ENCODE measurements at places on chromosomes 5 and 9.

DNA sequence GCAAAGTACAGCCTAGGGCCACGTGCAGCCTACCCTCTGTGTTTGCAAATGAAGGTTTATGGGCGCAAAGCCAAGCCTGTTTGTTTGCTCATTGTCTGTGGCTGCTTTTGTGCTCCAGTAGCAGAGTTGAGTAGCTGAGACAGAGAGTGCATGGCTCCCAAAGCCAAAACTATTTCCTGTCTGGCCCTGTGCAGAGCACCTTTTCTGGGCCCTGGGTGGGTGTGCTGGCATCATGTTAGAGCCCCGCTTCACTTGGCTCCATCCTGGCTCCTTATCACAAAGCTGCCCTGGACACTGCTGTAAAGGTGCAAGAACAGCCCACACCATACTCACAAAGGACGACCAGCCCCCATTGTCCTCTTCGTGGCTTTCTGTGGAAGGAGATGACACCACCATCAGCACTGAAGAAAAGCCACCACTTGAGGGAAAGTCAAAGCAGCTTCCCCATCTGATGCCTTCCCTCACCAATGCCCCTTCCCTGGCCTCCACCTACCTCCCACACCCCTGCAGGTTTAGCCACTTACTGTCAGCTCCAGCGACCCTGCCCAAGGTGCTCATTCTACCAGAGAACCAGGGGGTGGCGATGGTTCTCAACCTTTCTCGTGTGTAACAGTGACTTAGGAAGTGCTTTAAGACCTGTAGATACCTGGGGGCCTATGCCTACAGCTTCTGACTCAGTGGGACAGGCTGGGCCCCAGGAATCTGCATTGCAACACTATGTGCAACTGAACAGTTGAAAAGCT lies 23.4 kb downstream of the LCP2 start:
- peak; percentile 55 for DNase-seq

DNA sequence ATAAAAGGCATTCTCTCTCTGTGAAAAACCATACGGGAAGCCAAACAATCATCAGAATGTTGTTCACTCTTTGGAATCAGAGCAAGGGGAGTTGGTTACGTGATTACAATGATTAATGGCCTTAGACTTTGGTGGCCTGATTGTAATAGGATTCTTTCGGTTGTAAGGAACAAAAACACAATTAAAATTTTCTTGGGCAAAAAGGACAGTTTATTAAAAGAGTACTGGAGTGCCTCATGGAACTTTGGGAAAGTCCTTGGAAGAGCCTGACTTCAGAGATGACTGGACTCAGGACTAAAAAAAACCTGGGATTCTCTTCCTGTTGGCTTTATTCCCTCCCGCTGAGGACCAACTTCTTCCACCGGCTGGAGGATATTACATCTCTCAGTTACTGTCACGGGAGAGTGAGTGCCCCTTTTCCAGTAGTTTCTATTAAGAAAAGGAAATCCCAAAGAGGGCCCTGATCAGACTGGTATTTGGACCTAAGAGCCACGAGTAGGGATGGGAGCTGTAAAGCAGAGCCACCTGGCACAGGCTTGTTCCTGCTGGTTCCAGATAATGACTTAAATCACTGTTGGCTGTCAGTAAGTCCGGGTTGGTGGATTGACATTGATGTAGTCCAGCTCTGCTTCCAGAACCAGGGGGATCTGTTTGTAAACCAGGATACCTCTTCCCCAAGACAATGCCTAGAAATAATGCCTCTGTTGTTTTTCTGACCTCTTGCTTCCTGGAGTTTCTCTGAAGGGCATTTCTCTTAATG lies 53.9 kb downstream of the CFAP95 start:
- no peak for DNase-seq

DNA sequence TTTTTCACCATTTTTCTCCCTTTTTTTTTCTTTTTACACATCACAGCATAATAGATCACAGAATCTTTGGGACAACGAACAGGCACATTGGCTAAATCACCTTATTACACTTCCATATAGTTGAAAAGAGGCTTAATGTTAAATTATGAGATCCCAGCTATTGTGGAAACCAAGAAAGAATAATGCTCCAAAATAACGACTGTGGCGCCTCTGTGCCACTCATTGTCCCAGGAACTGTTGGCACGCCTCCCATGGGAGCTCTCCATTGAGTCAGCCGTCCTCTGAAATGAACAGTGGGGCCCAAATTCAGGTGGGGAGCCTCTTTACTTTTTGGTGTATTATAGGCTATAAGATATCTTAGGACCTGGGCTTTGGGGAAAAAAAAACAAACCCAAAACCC lies 82.2 kb upstream of the NFIB start:
- no peak for DNase-seq

GRCh38 chr5:171493646-171494393 lies 74.4 kb downstream of the FGF18 start:
- no peak for DNase-seq

- peak; percentile 62 for DNase-seq
Measured at GRCh38 chr9:113131689-113132151, 19.1 kb upstream of the SLC31A2 start.

- no peak for DNase-seq
Measured at GRCh38 chr5:172886476-172886875, 52.4 kb downstream of the ERGIC1 start.

DNA sequence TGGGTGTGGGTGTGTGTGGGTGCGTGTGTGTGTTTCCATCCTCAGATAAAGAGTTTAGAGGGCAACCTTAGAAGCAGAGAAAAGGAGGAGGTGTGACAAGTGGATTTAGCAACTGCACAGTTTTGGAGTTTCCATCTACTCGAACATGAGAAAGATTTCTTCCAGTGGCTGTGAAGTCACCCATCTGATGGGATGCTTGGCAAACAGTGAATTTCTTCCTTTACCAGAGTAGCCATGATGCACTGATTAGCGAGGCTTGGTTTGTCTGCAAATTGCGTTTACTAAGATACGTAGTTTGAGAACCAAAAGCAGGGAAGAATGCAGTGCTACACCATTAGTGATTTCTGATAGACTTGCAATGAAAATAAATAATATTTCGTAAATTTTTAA lies 791 bp upstream of the STARD4 start:
- DNase-seq, result no peak

DNA sequence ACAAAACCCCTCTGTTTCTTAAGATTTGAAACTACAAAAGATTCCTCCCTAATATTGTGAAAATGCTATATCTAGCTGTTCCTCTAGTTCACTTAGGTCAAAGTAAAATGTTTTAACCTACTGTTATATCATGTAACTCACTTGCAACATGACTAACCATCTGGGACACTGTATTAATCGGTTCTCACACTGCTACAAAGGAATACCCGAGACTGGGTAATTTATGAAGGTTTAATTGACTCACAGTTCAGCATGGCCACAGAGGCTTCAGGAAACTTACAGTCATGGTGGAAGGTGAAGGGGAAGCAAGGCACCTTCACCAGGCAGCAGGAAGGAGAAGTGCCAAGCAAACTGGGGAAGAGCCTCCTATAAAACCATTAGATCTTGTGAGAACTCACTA lies 34.7 kb downstream of the DIMT1 start:
- DNase-seq, result no peak
